SHP77 treated with DMSO at 0.1 percent for 48 hours (cell line): ENCODE measurements at places on chromosomes 13 and 19.

- no peak for DNase-seq
Measured at GRCh38 chr13:24348385-24348784, 39.0 kb downstream of the C1QTNF9 start.

DNA sequence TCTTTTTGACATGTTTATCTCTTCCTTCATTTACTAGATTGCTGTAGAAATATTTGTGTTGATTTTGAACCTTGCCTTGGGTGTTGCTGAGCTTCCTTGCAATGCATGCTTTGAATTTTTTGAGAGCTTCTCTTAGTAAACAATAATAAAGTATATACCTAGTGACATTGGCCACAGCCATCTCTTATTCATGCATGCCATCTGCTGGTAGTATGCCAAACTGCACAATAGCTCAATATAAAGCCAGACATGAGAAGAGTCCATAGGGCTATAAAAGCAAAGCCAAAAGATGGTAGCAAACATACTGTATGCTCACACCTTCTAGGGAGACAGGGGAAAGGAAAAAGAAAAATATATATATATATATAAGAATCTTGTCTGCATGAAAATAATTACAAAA, 18.9 kb upstream of the ZSCAN5A start:
- DNase-seq = peak; percentile 28

DNA sequence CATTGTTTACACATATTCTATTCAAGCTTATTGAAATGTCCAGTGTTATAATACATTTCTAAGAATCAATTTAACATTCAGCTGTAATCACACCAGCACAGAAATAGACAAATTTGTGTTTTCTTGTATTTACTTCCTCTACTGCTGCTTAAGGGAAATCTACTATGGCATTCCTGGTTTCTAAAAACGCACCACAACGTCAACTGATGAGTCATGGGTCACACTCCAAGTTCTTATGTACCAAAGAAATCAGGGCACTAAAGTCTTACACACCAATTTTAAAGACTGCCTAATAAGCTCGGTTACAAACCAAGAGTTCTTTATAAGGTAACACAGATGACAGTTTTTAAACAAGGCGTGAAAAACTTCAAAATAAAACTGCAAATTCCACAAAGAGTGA, 13.2 kb downstream of the LNX2 start:
- no peak for DNase-seq

DNA sequence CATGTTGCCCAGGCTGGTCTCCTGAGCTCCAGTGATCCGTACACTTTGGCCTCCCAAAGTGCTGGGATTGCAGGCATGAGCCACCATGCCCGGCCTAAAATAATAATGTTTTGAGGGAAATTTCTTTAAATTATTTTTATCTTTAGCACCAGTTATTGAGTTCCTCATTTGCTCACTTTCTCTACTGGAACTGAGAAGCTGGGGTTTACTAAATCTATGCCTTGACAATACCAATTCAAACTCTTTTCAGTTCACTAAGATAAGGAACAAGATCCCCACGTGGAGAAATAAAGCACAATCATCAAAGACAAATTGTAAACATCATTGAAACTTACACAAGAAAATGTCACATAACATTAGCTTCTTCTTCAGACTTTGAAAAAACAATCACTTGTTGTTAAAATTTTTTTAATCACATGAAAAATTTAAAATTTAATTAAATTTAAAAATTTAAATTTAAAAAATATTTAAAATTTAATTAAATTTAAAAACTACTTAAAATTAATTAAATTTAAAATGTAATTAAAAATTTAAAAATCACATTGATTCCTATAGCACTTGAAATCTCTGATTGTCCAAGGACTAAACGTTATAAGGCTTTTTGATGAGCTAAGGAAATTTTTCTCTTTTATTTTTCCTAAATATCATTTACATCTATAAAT, 25.2 kb upstream of the XPO4 start:
- no peak for DNase-seq

DNA sequence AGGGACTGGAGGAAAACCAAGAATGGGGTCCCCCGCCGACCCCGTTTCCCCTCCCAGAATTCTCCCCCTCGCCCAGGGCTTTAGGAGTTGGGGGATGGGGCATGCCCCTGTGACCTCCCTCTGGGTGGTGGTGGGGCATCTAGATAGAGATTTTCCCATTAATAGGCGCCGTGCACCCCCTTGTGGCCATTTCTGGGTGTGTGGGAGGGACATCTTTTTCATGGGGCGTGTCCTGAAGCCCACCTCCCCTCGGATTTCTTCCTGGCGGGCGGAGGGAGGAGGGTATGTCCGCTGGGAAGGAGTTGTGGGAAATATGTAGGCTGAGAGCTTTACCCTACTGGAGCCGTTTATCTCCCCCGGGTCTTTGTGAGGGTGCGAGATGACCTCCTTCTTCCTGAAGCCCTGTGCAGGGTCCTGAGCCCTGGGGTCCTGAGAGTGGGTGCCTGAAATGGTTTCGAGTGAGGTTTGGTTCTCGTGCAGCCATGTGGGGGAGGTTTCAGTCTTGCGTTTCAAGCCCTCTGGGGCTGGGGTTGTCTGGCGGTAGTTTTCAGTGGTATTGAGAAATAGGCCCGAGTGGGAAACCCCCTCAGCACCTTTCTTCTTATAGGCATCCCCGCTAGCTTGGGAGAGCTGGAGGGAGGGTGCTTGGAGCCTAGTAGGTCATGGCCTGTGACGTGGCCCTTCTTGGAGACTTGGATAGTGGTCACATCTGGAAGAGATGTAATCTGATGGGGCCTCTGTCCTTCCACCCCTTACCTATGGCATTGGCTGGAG, 1.0 kb downstream of the PRMT1 start:
- DNase-seq = peak; percentile 45

GRCh38 chr19:3440082-3440481, 40.2 kb downstream of the SMIM24 start:
- no peak for DNase-seq

DNA sequence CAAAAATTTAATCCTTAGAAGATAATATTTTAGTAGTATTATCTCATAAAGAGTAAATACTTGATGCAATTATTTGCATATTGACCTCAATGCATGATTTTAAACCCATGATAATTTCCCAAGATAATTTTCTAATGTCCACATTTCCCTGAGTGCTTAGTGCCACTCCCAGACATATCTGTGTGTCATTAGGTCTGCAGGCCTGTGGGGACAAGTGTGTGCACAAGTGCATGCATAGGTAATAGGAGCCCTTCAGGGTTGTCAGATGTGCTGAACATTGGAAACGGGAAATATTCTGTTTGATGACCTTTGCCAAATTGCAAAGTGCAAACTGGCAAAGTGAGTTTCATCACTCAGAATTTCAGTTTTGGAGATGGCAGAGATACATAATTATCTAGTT, 369.9 kb downstream of the KLF5 start:
- no peak for DNase-seq

DNA sequence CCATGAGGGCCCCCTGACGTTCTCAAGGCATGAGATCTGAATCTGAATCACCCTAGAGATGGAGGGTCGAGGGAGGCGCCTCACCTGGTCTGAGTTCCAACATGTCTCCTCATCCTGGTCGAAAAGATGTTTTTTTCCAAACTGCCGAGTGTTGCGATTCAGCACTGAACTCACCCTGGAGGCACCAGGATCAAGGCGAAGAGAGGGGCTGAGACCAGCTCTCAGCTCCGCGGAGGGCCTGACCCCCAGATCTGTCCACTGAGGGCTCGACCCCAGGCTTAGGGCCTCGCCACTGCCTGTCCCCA, 555 bp downstream of the NR2C2AP start:
- DNase-seq = no peak

- DNase-seq = no peak
Measured at GRCh38 chr19:28468701-28469459, 744.1 kb downstream of the UQCRFS1 start.

DNA sequence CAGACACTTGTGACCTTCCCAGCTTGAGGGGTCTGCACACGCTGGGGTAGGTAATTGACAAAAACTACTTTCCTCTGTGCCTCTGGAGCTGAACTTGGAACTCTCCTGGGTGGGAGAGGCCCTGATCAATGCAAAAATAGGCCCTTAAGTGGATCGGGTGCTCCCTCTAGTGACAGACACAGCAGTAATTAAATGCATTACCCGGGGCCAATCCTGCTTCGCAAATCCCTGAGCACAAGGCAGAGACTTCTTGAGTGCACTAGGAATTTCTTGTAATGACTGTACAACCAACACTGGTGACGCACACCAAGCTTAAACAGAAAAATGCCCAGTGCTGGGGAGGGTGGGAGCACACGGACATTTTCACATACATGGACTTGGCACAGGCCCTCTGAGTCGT, 10.6 kb upstream of the UBE2S start:
- no peak for DNase-seq

DNA sequence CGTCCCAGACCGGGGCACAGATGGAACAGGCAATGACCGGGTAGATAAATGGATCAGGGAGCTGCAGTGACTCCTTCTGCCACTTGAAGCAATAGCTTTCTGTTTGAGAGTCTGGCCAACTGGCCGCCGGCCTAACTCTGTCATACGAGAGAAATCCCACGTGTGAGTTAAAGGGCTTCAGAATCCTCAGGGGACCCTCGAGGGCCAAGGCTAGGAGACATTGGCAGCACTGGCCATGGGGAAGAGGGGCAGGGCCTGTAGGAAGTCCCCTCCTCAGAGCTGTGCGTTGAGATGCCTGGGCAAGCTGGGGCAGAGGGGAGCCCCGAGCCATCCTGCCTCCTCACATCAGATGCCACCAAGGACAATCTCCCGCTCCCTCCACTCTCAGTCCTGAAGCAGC, 51.6 kb downstream of the KLF2 start:
- DNase-seq = no peak

DNA sequence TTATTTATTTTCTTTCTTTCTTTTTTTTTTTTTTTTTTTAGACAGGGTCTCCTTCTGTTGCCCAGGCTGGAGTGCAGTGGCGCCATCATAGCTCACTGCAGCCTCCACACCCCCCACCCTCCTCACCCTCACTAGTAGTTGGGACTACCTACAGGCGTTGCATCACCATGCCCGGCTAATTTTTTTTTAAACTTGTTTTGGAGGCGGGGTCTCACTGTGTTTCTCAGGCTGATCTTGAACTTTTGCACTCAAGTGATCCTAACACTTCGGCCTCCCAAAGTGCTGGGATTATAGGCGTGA, 33.6 kb downstream of the GJA3 start:
- no peak for DNase-seq

DNA sequence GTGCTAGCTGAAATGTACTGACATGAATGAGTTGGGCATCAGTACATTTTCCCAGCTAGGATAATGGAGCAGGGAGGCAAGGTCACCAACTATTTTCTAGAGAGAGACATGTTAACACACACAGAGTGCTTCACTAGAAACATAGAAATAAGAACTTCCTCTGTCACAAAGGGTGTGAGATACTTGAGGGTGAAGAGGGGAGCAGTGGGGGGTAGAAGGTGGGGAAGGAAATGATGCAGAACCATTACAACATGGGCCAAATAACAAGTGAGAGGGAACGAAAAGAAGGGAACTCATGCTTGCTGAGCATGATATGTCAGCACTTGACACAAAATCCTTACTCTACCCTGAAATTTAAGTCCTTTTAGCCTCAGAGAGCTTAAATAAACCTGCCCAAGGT, 87.8 kb upstream of the RFC3 start:
- DNase-seq = no peak

- DNase-seq = no peak
Measured at GRCh38 chr19:28530406-28531035, 682.4 kb downstream of the UQCRFS1 start.

DNA sequence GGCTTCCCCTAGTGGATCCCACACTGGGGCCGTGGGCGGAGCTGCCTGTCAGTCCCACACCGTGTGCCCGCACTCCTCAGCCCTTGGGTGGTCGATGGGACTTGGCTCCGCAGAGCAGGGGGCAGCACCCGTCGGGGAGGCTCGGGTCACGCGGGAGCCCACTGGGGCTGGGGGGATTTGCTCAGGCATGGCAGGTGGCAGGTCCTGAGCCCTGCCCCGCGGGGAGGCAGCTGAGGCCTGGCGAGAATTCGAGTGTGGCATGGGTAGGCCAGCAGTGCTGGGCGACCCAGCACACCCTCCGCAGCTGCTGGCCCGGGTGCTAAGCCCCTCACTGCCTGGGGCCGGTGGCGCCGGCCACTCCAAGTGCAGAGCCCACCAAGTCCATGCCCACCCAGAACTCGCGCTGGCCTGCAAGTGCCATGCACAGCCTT, 481.7 kb upstream of the PRR20A start:
- no peak for DNase-seq

DNA sequence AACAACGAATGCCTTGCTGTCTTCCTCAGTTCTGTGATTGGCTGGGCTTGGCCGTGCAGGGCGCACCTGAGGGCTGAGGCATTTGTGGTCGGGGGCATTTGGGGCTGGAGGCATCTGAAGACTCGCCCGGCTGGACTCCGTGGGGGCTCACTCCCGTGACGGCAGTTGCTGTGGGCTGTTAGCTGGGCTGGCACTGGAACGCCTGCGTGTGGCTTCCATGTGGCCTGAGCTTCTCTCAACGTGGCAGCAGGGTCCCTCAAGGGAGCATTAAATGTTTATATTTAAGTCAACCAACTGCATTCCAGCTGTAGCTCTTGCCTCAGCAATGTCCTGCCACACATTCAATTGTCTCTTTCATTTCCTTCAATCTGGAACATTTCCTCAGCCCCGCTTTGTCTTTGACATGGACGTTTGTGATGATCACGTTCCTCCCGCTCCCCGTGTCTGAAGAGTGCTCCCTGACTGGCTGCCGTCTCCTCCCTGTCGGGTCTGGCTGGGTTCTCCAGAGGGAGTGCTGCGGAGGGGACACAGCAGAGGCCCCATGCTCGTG, 21.0 kb downstream of the CCDC8 start:
- no peak for DNase-seq

DNA sequence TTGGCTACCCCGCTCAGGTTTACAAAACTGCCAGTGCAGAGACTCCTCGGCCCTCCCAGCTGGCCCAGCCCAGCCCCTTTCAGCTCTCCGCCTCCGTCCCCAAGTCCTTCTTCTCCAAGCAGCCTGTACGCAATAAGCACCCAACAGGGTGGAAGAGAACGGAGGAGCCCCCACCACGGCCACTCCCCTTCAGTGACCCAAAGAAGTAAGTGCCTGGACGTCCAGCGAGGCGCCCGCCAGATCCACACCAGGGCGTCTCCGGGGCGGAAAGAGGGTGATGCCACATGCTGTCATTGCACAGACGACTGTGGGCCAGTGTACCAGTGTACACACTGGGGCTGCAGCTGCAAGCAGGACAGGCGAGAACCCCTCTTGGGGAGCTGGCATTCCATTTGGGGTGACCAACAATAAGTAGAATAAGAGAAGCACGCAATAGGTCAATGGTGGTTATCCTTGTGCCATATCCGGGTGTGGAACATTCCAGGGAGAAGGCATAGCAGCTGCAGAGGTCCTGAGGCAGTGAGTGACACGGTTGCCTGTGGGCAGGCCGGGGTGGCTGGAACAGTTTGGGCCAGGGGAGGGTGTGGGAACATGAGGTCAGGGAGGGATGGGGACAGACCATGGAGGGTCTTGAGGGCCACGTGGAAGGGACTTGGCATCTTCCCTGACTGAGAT, 41.3 kb downstream of the DPF1 start:
- no peak for DNase-seq

- DNase-seq = no peak
Measured at GRCh38 chr19:53192771-53193534, at the start of gene ZNF665. Gene ZNF665 (minus strand): TSS chr19:53193358. CDS start chr19:53182898, 10,460 bp downstream.

GRCh38 chr13:52852444-52852843, 4.0 kb upstream of the PCDH8 start:
- DNase-seq = peak; percentile 64
